GM04503 (cell line): ENCODE measurements at places on chromosomes 13 and 19.

DNA sequence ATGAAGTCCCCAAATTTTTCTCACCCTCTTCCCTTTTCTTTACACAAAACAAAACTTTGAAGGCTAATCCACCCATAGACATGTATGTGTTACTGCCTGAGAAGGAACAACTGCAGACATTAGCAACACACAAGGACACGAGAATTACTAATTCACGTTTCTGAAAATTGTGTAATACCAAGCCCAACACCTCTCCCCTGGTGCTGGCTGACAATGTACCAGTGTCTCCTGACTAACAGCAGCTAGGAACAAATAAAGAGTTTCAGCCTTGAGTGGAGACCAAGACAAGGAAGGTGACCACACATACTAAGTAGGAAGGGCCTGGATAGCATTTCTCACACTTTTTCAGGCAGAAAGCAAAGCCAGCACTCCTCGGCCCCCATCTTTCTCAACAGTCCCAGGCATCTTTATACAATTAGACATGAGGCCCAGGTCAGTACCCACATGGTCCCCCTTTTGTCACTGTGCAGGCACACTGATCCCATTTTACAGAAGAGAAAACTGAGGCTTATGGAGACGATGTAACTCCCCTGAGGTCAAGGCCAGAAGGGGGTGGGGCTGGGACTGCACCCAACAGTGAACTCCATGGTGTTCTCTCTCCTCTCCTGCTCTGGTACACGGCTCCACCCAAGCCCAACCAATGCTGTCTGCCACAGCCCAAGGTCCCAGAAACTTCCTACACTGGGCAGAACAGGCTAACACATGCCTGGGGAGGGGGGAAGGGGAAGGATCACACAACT lies 8.7 kb downstream of the BRD4 start:
- no peak for DNase-seq

- no peak for DNase-seq
Observed at GRCh38 chr13:41434831-41435520, 22.4 kb upstream of the RGCC start.

DNA sequence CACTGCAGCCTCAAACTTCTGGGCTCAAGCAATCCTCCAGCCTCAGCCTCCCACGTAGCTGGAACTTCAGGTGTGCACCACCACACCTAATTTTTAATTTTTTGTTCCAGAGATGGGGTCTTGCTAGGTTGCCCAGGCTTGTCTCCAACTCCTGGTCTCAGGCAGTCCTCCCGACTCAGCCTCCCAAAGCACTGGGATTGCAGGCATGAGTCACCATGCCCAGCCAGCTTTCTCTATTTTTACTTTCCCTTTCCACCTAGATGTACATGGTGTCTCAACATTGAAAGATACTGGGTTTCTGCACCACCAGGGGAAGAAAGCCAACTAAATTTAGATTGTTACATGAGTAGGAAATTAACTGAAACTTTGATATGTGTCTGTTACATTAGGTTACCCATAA lies 13.8 kb upstream of the ZNF846 start:
- no peak for DNase-seq

- DNase-seq: no peak
Observed at GRCh38 chr13:49528161-49528560, 32.4 kb downstream of the PHF11 start.

DNA sequence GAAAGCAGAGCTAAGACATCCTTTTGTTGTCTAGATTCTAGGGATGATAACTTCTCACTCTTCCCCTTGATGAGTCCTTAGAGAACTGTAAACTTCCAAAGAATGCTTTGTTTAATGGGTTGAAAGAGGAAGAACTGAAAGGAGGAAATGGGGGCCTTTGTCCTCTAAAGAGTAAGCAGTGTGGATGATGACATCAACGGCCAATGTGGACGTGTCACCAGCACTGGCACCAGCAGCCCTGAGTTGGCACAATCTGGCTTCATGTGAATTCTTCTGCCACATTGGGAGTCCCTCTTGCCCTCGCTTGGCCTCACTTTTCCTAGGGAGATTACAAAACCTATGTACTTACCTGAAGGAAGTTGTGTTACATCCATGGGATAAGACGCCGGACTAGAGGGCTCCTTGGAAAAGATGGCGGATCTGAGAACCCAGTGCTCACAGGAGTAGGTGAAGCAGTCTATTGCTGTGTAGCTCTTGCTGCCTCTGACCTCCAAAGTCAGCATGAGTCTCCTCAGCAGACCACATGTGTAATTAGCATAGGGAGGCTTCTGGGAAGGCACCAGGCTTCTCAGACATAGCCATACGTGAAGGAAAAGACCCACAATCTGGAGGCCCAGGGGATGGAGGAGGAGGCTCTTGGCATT lies 62.8 kb downstream of the RGCC start:
- no peak for DNase-seq

GRCh38 chr13:100214886-100215285 lies 126.0 kb downstream of the PCCA start:
- no peak for DNase-seq

GRCh38 chr13:39499604-39500003 lies 103.4 kb downstream of the LHFPL6 start:
- DNase-seq: no peak

DNA sequence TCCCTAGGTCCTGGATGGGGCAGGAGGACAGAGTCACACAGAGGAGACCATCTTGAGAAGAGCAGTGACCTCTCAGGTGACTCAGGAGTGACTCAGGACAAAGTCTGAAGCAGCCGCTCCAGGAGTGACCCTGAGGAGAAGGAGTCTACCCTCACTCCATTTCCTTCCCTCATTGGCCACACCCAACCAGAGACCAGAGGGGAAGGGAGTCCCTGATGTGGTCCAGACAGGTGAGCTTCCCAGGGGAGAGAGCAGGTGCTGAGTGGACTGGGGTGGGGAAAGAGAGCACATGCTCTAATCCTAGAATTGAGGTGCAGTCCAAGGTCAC lies 75.5 kb upstream of the MEDAG start:
- no peak for DNase-seq

- DNase-seq: no peak
Observed at GRCh38 chr13:21034603-21035191, 26.7 kb downstream of the LATS2 start.

DNA sequence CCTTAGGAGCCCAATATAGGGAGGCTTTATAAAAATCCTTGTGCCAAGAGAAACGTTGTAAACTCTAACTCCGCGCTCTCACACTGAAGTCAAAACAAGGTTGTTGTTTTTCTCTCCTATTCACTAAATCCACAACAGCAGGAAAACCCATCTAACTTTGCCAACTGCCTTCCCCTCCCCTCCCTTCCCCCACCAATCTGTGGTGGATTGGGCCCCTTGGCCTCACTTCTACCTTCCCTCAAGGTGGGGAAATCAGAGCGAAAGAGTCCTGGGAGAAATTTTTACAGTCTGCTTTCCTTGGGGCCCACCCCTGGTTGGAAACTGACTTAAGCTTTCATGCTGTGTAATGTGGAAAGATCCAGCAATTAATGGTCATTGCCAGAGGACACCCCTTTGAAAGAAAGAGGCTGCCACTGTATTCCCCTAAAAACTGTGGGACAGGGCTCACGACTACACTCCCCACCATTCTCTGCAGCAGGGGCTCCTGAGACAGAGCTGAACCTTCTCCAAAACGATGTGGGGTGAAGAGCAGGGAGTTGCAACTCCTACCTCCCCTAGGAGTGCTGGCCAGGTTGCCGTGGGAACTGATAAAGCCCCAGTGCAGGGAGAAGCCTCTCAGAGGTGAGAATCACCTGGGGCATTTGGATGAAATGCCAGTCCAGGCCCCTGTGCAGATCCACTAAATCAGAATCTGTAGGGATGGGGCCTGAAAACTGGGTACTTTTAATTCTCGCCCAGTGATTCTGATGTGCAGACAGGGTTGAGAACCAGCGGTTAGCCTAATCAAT lies 1.1 kb downstream of the DHRS12 start:
- DNase-seq: no peak

DNA sequence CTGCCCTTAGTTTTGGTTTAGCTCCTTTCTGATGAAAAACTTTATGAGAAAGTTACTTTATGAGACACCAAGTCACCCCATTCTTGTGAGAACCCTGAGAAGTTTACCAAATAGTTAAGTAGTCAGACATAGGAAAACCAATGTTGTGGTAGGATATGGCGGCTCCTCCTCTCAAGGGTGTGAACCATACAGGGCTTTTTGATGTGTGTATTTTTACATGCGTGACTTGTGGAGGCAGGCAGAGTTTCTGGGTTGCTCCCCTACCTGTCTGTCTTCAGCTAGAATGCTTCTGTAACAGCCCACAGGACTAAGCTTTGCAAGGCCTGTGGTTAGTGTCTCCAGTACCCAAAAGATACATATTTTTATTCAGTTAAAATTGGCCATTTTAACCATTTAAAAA lies 18.3 kb downstream of the UBAC2 start:
- DNase-seq: no peak

- DNase-seq: no peak
Observed at GRCh38 chr13:78712831-78713230, 53.9 kb upstream of the OBI1 start.

GRCh38 chr19:14370169-14370939 lies 10.9 kb upstream of the ADGRE5 start:
- DNase-seq: no peak

DNA sequence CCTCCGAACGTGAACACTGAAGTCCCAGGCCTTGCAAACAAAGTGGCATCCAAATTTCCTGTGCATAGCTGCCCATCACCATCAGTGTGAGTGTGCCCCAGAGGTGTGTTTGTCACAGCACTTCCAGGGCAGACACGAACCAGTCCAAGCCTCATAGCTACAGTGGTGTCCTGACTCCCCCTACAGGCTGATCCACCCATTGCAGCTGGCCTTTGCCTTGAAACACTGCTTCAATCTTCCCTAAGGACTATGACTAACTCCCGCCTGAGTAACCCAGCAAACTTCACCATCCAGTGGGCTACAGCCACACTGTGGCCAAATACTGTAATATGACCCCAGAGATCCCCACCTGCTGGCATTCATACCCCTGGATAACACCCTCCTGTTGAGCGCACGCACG lies 3.9 kb downstream of the ZNF266 start:
- no peak for DNase-seq

- no peak for DNase-seq
Observed at GRCh38 chr13:114263578-114263977, 17.8 kb upstream of the UPF3A start.

DNA sequence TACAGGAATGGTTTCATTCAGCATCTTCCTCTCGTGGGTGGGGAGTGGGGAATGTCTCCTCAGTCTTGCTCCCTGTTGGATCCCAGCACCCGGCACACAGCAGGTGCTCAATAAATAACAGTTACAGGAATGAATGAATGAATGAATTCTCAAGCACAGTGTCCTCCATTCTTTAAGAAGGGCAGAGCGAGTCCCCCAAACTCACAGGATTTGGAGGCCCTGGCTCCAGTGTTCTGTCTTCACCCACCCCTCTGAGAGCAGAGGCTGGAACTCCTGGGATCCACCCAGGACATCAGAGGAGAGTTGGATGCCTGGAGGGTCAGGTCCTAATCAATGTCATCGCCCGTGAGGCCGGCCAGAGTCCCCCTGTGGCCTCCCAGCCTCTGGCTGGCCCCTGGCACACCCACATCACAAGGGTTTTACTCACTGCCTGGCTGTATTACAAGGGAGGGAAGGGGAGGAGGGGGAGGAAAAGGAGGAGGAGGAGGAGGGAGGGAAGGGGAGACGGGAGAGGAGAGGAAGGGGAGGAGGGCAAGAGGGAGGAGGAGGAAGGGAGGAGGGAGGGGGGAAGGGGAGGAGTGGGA lies 8.7 kb upstream of the CREB3L3 start:
- no peak for DNase-seq

DNA sequence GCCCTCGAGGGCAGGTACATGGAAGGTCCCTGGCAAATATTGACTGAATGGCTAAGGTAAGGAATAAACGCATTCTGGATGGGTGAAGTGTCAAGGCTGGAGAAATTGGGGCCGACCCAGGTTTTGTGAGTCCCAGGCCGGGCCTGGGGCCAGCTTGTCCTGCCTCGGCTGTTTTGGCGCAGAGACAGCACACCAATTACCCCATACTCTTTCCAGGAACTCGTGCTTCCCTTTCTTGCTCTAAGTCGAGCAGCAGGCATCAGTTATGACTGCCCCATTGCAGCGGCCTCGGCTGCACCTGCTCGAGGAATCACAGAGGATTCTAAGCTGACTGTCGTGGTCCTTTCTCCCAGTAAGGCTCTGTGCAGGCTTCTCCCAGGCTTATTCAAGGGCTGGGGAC lies 67.1 kb downstream of the ZNF536 start:
- DNase-seq: no peak

DNA sequence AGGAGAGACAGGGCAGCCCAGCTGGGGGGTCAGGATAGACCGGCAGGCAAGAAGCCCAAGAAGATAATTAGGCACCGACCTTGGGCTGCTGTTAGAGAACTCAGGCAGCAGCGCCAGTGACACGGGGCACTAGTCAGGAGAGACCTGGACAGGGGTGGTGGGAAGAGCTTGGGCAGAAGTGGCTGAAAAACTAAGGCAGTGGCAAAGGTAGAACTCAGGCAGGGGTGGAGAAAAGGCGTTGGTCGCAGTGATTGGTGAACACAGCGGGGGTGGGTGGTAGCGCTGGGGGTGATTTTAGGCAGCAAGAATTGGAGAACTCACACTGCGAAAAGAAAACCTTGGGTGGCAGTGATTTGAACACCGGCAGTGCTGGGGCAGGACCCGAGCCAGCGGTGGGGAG lies 4.3 kb downstream of the CCER2 start:
- DNase-seq: no peak

GRCh38 chr19:7759156-7759555 lies 3.9 kb upstream of the CLEC4M start:
- DNase-seq: no peak

DNA sequence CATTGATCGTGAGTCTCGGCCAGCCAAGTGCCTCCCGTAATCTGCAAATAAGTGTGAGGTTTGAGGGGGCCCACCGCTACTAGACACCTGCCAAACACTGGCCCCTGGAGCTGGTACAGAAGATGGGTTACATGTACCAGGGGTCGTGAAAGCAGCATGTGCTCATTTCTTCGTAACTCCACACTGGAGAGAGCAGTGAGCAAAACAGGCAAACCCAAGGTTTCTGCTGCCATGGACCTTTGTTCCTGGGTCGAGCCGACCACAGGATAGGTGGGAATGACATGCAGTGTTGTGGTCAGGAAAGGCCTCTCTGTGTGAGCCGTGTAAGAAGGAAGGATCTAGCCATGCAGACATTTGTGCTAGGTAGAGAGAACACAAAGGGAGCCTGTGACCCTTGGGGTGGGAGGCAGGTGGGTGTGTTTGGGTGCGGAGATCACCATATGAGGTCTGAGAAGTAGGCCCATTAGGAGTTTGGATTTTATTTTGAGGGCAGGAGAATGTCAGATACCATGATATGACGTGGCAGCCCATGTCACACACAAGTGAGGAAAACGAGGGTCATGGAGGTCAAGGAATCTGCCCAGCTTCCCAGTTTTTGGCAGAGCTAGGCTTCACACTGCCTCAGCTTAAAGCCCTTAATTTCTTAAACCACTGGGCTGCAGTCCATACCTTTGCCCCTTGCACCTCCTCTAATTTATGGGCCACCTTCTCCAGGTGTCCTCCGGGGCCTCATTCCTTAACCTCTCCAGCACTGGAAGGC lies 919 bp downstream of the GTF3A start:
- DNase-seq: no peak

- DNase-seq: no peak
Observed at GRCh38 chr13:90232291-90232690, 1115.2 kb upstream of the MIR17HG start.

- no peak for DNase-seq
Observed at GRCh38 chr19:14059093-14059480, 2.8 kb downstream of the PALM3 start.
